Natural killer cell treated with Interleukin-12 subunit alpha and Interleukin-12 subunit beta and Interleukin-15 and Interleukin-18, amount 100 ng/mL, for 72 hours (primary cell): ENCODE measurements at places on chromosomes 3 and 15.

- H3K27ac ChIP-seq: no peak overlapping the region
- H3K27me3 ChIP-seq: no peaks in the 10 kb centered on the region
- peaks cover 21% of the 10 kb centered on the region for H3K36me3 ChIP-seq
These were observed 81.7 kb upstream of the CADM2 start for GRCh38 chr3:84877092-84877491.

DNA sequence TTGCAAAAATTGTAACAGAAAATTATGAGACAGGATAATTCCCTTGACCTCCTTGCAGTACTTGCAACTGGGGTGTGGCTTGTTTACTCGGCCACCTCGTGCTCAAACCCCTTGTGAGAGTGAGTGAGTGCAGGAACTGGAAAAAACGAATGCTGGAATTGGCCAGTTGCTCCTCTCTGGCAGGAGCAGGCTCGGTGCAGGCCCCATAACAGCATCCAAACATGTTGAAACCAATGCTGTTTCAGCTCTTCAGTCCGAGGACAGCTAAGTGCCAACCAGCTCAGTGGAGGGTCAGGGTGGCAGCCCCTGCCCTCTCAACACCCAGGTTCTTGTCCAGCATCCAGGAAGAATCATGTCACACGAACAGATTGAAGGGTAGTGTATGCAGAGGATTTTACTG is 36.9 kb downstream of the METTL6 start:
- no peak for DNase-seq
- no peaks in the 10 kb centered on the region for H3K4me1 ChIP-seq
- H3K27ac ChIP-seq: no peak overlapping the region
- no peak overlapping the region for H3K4me3 ChIP-seq
- no peaks in the 10 kb centered on the region for H3K27me3 ChIP-seq
- H3K36me3 ChIP-seq: no peaks in the 10 kb centered on the region

GRCh38 chr3:141389703-141390102 is 21.4 kb downstream of the ZBTB38 start:
- no peaks in the 10 kb centered on the region for H3K27me3 ChIP-seq
- peak overlapping the region; percentile 80 for H3K4me3 ChIP-seq
- no peaks in the 10 kb centered on the region for H3K36me3 ChIP-seq
- H3K27ac ChIP-seq: no peak overlapping the region

GRCh38 chr3:46900356-46900755 is 22.8 kb downstream of the PTH1R start:
- no peaks in the 10 kb centered on the region for H3K4me1 ChIP-seq
- H3K27me3 ChIP-seq: peaks cover 6% of the 10 kb centered on the region
- DNase-seq: no peak
- no peak overlapping the region for H3K4me3 ChIP-seq

DNA sequence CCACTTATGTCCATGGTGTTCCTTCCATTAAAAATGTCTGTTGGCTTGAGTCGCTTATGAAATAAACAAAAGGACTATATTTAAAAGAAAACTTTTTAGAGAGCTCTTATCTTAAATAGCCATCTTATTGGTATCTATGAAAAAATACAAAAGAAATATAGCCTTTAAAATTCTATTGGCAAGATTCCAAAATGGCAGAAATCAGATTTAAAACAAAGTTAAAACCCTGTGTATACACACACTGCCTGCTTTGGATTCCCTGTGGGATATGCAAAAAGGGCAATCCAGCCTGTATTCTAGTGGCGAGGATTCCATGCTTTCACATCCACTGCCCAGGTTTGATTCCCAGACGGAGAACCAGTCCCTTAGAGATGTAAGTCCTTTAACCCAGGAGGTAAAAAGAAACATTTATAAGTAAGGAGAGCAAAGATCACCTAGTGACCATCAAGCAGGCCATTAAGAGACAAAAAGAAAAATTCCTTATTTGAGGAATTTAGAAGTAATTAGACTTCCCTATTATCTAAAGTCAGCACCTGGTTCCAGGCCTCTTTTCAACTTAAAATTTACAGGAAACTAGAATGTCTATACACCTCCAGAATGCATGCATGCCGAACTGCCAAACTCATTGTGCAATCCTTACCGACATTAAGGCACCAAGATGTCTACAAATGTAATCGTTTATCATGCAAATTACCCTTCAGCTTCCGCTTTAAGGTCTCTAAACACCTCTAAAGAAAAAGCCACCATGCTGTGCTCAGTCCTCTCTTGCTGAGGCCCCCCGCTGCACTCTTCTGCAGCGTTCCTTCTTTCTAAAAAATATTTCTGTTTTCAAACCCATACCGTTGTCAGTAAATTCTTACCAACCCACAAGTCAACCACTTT is 69.6 kb upstream of the STRIT1 start:
- no peaks in the 10 kb centered on the region for H3K4me1 ChIP-seq
- no peak for DNase-seq
- no peak overlapping the region for H3K4me3 ChIP-seq
- H3K36me3 ChIP-seq: no peaks in the 10 kb centered on the region
- peaks cover 2% of the 10 kb centered on the region for H3K27me3 ChIP-seq
- H3K27ac ChIP-seq: no peak overlapping the region

- H3K27me3 ChIP-seq: peaks cover 2% of the 10 kb centered on the region
- H3K36me3 ChIP-seq: no peaks in the 10 kb centered on the region
These were observed 301.2 kb downstream of the MECOM start for GRCh38 chr3:169362301-169362700.

GRCh38 chr15:92523176-92523575 is 129.5 kb downstream of the ST8SIA2 start:
- H3K4me3 ChIP-seq: no peak overlapping the region
- no peaks in the 10 kb centered on the region for H3K4me1 ChIP-seq
- no peaks in the 10 kb centered on the region for H3K36me3 ChIP-seq
- no peak for DNase-seq
- peaks cover 20% of the 10 kb centered on the region for H3K27me3 ChIP-seq
- H3K27ac ChIP-seq: no peak overlapping the region

DNA sequence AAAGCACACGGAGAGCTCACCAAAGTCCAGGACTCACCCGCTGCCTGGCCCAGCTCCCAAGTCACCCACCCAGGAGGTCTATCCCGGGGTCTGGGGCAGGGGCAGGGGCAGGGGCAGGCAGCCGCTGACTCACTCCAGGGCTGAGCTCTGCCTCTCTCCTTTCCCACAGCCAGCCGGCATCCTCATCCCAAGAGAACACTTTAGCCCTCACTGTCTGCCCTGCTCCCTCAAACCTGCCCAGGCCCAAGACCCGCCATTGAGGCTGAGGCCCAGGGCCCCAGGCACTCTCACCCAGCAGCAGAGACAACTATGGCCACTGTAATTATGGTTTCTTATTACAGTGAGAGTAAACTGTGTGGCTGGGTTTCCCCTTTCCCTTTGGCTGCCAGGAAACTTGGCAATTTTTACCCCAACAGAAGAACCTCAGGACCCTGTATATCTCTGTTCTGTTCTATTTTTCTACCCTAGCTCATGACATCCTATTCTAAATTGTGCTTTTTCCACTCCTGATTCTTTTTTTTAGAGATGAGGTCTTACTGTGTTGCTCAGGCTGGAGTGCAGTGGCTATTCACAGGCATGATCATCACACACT is 53.0 kb downstream of the IQSEC1 start:
- H3K27ac ChIP-seq: peak overlapping the region; percentile 61
- peak overlapping the region; percentile 57 for H3K4me3 ChIP-seq
- peaks cover 32% of the 10 kb centered on the region for H3K4me1 ChIP-seq
- no peaks in the 10 kb centered on the region for H3K36me3 ChIP-seq
- DNase-seq: peak; percentile 42
- H3K27me3 ChIP-seq: no peaks in the 10 kb centered on the region
